ENCODE measurements at places on chromosomes 6 and 20. TPM values are rescaled to one million over a fixed set of nuclear protein-coding genes. Genes with fewer than 3 reads are reported as not detected.

GRCh38 chr6:41315203-41315602 lies 20.2 kb upstream of the NCR2 start:
- peaks cover 20% of the 10 kb centered on the region for H3K4me1 ChIP-seq
- peaks cover 24% of the 10 kb centered on the region for H3K27me3 ChIP-seq
- no peaks in the 10 kb centered on the region for H3K36me3 ChIP-seq
- H3K27ac ChIP-seq = no peak overlapping the region

- H3K4me1 ChIP-seq = peaks cover 57% of the 10 kb centered on the region
- no peak for DNase-seq
- peaks cover 6% of the 10 kb centered on the region for H3K27me3 ChIP-seq
- H3K27ac ChIP-seq = no peak overlapping the region
- no peak overlapping the region for H3K4me3 ChIP-seq
These were observed 13.3 kb downstream of the PKHD1 start for GRCh38 chr6:52074155-52074554.

GRCh38 chr6:129252377-129253071 lies 369.6 kb downstream of the LAMA2 start:
- peaks cover 4% of the 10 kb centered on the region for H3K4me1 ChIP-seq
- H3K27me3 ChIP-seq = no peaks in the 10 kb centered on the region
- H3K27ac ChIP-seq = no peak overlapping the region
- H3K36me3 ChIP-seq = no peaks in the 10 kb centered on the region

GRCh38 chr6:6474170-6474920 lies 114.2 kb upstream of the LY86 start:
- DNase-seq = no peak
- no peak overlapping the region for H3K4me3 ChIP-seq
- peaks cover 16% of the 10 kb centered on the region for H3K4me1 ChIP-seq

DNA sequence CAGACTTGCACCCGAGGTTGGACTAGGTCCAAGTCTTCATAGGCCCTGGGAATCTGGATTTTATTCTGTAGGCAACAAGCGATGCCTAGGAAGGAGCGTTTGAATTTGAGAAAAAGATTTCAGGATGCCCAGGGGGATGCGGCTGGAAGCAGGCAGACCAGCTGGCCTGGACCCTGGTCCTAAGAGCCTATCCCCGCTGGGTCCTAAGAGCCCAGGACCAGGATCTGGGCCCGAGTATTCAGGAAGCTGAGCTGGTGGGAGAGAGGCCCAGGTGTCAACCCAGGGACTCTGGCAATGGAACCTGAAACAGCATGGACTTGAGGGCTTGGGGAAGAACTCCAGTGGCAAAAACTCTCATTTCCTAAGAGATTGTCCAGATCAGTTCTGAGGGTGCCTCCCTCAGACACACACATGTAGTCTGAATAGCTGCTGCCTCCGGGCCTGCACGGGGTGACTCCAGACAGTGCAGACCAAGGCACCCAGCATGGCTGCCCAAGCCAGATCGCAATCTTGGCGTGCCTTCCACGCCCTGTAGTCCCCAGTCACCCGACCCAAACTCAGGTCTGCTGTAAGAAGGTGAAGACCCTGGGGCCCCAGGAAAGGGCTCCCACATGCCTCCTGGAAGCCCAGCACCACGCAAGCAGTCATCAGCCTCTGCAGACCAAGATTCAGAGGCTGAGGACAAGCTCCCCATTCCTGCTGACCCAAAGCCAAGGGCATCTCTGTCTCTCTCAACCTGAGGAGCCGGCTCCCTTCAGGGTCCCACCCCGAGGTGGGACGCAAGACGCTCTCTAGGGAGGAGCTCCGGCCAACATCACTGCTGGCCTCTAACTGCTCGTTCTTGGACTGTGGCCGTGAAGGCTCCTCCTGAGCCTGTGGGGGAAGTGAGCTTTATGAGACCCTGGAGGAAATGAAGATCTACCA lies 34.4 kb downstream of the RRBP1 start:
- peaks cover 54% of the 10 kb centered on the region for H3K4me1 ChIP-seq
- no peaks in the 10 kb centered on the region for H3K27me3 ChIP-seq
- H3K36me3 ChIP-seq = peaks cover under 1% of the 10 kb centered on the region
- H3K4me3 ChIP-seq = no peak overlapping the region
- H3K27ac ChIP-seq = peak overlapping the region; percentile 96
- DNase-seq = no peak

DNA sequence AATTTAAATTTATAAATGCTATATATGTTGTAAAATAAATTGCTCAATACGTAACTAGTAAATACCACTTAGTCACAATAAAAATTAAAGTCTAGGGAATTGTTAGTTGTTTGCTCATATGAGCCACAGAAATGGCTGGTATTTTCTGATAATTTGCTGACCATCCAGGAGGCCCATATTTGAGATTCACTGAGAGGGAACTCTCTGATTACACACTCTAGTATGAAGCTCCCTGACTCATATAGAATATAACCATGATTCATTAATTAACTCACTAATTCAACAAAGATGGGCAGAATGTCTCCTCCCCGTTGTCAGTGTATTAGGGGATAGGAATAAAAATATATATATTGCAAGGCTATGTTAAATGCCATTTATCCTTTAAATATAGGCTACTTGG lies 46.6 kb upstream of the TMEM30A start:
- DNase-seq = no peak
- no peak overlapping the region for H3K27ac ChIP-seq
- no peak overlapping the region for H3K4me3 ChIP-seq
- peaks cover 62% of the 10 kb centered on the region for H3K4me1 ChIP-seq

- no peaks in the 10 kb centered on the region for H3K27me3 ChIP-seq
- H3K4me1 ChIP-seq = peaks cover 26% of the 10 kb centered on the region
- DNase-seq = no peak
- H3K4me3 ChIP-seq = no peak overlapping the region
- H3K27ac ChIP-seq = no peak overlapping the region
- no peaks in the 10 kb centered on the region for H3K36me3 ChIP-seq
These were observed 16.9 kb upstream of the STK35 start for GRCh38 chr20:2084703-2085102.

Gene C20orf202
- 0.22 TPM for total RNA-seq
